Fibroblast of upper back skin (primary cell): ENCODE measurements at places on chromosomes 1 and 21.

- DNase-seq: no peak
Observed at GRCh38 chr1:75742047-75742625, 17.6 kb downstream of the ACADM start.

DNA sequence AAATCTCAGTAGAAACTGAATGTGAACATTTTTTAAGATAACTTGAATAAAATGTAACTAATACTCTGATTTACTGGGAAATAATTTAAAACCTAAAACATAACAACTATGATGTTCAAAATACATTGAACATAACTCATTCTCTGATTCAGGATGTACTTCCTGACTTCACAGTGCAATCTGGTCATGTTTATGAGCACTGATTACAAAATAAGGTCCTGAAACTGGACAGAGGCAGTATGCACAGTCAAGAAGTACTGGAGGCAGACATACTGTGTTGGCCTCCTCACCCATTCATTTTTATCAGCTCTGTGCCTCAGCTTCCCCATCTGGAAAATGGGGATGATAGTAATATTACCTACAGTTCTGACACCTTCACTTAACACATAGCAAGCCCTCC, 651.3 kb downstream of the PTPRC start:
- DNase-seq: peak; percentile 21

DNA sequence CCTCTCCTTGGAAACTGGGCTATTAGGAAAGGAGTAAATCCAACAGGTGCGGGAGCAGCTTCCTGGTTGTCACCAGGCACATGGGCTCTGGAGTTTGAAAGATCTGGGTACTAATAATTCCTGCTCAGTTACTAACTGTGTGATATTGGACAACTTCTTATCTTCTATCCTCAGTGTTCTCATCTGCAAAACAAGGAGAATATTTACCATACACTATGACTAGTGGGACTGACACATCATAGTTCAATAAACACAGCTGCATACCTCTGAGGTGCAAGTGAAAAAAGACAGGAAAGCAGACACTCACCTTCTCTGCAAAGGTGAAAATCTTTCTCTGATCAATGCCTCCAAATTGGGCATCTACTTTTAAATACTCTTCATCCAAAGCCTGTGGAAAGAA, 19.7 kb downstream of the YARS1 start:
- no peak for DNase-seq

GRCh38 chr1:36142121-36142520, 7.2 kb downstream of the TRAPPC3 start:
- DNase-seq: no peak

- DNase-seq: peak; percentile 69
Observed at GRCh38 chr1:85109475-85109874, 61.2 kb upstream of the MCOLN3 start.

DNA sequence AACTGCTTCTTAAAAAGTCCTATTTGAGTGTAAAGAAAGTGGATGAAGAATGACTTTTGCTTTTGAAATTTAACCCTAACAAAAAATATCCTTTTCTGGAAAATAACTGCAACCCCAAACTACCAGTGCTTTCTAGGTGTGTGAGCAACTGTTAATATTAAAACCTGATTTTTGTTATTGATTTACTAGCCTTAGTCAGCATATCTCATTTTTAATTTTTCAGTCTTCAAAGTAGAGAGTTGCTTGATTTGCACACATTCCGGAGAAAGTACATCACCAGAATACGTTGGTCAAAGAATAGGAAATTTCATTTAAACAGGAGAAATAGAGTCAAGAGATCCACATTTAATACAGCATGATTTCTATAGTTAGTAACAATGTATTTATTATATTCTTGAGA, 141.8 kb upstream of the ADAMTS5 start:
- DNase-seq: no peak

GRCh38 chr1:172823534-172823933, 164.6 kb downstream of the FASLG start:
- peak; percentile 80 for DNase-seq

GRCh38 chr1:220458936-220459335, 69.0 kb upstream of the MARK1 start:
- no peak for DNase-seq

DNA sequence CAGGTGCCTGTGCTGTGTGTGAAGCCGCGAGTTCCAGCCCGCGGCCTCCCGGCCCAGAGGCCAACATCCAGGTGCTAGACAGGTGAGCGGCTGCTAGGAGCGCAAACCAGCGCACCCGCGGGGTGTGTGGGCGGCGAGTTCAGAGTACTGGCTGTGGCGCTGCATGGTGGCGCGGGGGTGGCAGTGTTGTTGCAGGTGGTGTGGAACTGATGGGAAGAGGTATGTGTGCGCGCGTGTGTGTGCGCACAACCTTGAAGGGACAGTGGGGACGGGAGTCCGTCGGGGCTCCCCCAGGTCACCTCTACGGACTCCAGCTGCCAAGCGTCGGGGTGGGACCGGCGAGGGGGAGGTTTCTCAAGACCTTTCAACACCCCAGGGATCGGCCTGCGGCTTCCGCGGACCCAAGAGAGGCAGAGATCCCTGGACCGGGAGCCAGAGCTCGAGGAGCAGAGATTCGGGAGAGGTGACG, 433 bp upstream of the DMBX1 start:
- DNase-seq: no peak

DNA sequence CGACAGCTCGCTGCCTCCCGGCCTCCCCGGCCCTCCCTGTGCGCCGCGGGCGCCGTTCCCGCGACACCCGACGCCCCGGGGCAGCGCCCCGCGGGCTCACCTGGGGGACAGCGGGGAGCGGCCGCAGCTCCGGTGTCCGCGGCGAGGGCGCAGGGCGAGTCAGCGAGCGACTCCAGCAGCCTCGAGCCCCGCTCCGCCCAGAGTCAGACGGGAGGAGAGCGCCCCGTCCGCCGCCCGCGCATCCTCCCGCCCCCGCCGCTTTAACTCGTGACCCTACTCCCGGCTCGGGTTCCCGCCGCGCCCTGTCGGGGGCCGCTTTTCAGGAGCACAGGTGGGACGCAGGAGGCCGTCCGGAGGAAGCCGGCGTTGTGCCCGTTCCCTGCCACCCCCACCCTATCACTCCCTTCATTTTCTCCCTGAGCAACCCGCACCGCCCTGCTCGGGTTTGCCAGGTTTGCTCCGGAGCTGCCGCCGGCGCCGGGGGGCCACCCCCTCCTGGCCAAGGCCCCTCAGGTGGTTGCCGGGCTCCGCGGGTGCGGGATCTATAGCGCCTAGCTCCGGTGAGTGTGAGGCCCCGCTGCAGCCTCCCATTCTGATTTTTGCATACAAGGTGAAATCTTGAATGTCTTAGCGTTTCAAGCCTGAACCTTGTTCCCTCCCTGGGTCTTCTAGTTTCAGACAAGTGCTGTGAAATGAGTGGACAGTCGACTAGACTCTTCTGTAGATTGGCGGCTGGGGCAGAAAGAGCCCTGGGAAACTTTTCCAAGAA, at the start of gene MCOLN3:
Gene MCOLN3, minus strand, starts transcription at position 205 of the 769 bp plus-strand sequence. CDS start 3,140 bp downstream, outside the sequence.
- no peak for DNase-seq

- DNase-seq: no peak
Observed at GRCh38 chr1:18861082-18861481, 1.6 kb upstream of the TAS1R2 start.

GRCh38 chr1:71509051-71509595, 428.3 kb upstream of the ZRANB2 start:
- peak; percentile 64 for DNase-seq

GRCh38 chr1:21028520-21029145, 148.1 kb downstream of the EIF4G3 start:
- DNase-seq: no peak

GRCh38 chr1:2496087-2496622, 20.1 kb downstream of the PLCH2 start:
- no peak for DNase-seq

DNA sequence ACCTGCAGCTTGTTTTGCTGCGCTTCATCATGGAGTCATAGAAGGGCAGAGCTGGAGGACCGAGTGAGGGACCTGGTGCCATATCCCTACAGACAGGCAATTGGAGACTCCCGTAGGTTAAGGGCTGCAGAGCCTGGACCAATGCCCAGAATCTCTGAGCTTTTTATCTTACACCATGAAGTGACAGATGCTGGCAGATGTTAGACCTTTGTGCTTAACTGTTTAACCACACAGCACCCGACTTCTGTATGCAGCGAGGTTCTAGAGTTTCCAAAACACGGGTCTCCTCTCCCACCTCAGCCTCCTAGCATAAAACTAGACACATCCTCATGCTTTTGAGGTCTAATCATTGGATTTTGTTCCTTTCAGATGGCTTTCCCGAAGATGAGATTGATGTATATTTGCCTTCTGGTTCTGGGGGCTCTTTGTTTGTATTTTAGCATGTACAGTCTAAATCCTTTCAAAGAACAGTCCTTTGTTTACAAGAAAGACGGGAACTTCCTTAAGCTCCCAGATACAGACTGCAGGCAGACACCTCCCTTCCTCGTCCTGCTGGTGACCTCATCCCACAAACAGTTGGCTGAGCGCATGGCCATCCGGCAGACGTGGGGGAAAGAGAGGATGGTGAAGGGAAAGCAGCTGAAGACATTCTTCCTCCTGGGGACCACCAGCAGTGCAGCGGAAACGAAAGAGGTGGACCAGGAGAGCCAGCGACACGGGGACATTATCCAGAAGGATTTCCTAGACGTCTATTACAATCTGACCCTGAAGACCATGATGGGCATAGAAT, 47.6 kb downstream of the B3GALT5 start:
- DNase-seq: peak; percentile 88

GRCh38 chr1:87553511-87553910, 224.8 kb downstream of the LMO4 start:
- DNase-seq: no peak

DNA sequence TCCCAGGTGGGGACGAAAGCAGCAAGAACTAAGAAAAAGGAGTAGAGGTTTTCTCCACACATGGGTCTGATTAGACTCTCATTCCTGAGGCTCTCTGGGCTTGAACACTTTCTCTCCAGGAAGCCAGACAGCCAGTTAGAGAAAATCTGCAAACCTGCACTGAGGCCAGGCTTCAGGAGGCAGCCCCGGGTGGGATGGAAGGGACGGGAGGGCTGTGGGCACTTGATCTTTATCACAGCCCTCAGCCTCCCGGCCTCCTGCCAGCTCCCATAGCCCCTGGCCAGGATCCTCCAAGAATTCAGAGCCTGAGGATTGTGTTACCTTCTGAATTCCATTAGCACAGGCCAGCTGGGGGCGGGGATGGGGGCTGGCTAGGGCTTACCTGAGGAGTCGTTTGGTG, 40.1 kb downstream of the SERTAD4 start:
- peak; percentile 67 for DNase-seq

GRCh38 chr1:37656881-37657280, 22.2 kb upstream of the RSPO1 start:
- no peak for DNase-seq

GRCh38 chr1:172967936-172968335, 82.8 kb downstream of the TNFSF18 start:
- DNase-seq: peak; percentile 46

DNA sequence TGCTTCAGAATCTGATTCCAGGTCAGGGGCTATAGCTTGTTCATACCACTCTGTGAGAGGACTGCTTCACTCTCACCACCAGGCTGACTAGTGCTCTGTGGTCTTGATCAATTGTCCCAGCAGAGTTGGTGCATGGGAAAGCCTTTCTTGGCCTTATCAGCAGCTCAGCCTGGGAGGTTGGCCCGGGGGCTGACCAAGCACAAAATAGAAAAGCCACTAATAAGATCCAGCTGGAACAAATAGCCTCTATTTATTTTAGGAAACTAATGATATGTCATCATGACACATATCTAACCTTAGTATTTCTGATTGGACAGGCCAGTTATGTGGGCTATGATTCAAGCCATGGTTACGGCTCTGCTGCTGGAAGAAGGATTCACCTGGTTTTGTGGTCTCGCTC, 134.2 kb downstream of the GDAP2 start:
- peak; percentile 89 for DNase-seq

GRCh38 chr1:174153825-174154107, 5.6 kb upstream of the RABGAP1L start:
- DNase-seq: no peak

- no peak for DNase-seq
Observed at GRCh38 chr1:17184822-17185484, 20.0 kb upstream of the PADI1 start.

- peak; percentile 67 for DNase-seq
Observed at GRCh38 chr1:119549719-119550132, 42.7 kb downstream of the HSD3B1 start.

GRCh38 chr1:175192111-175192629, 406 bp downstream of the KIAA0040 start:
- DNase-seq: no peak

- no peak for DNase-seq
Observed at GRCh38 chr1:145988773-145989172, 7.6 kb downstream of the TXNIP start.

DNA sequence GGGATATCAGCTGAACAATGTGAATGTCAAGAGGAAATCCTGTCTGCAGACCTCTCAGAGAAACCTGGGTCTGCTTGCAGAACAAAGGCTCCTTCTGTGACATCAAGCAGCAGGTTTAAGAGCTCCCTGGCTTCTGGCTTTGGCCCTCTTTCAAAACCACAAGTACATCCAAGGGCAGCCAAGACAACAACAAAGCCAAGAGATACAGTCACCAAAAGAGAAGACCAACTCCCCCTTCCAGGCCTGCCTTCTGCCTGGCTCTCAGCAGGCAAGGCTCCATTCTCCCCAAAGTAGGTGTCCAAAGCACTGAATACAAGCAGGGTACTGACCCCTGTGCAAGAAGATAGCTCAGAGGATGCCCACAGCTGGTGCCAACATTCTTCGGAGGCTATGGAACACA, 11.5 kb downstream of the BCAR3 start:
- peak; percentile 86 for DNase-seq

DNA sequence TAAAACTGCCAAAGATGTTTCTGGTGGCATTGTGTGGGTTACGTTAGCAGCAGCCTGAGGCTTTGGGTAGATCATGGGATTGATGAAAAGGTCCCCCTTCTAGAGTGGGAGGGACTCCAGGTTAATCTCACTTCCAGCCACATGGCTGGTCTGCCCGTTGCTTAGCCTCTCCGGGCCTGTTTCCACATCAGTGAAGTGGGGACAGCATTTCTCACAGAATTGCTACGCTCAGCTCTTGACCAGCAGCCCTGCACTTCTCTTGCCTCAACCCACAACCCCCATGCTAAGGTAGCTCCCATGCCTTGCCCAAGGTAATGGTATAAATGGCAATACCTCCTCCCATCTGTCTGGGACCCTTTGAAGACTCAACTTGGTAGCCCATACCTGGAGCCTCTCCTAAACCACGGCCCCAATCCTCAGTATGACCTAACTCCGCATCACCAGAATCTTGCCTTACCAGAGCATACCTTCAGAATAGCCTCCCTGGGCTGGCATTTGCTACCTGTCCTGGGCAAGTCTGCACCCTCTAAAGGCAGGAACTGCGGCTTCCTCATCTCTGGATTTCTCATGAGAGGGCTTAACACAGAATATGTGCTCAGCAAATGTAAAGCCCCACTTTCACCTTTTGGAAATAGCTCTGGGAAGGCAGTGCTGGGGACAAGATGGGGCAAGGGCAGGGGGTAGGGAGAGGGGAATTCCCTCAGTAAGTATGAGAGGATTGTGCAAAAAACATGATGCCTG, 10.9 kb upstream of the GUCA2A start:
- DNase-seq: no peak

DNA sequence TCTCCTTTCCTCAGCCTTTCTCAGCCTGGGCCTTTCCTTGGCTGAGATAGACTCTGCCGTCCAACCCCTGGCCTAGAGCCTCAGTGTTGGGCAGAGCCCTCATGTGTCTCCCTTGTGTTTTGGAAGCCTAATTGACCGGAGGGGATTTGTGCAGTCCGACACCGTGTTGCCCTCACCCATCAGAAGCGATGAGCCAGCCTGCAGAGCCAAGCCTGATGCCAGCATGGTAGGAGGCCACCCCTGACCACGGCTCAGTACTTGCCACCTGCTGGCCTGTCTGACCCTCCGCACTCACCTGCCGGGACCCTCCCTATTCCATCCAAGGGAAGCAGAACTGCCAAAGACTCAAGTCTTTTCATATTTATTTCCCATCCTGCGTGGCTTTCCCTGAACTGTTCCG, 9.3 kb upstream of the SFN start:
- DNase-seq: no peak
